Smooth muscle cell of the umbilical artery (primary cell): ENCODE measurements at places on chromosomes 16 and 17. TPM values are rescaled to one million over a fixed set of nuclear protein-coding genes. Genes with fewer than 3 reads are reported as not detected.

Gene TEKT3
- not detected in 2 replicates for total RNA-seq

Gene CNTNAP1
- 24.9 and 52.4 TPM in 2 replicates for total RNA-seq

Gene PEMT
- 19.9 and 36.2 TPM in 2 replicates for total RNA-seq

Gene SCGB1C2
- not detected in 2 replicates for total RNA-seq

Gene DRC3
- 0.37 and 0.59 TPM in 2 replicates for total RNA-seq

Gene XYLT1
- 83.9 and 109 TPM in 2 replicates for total RNA-seq

Gene PRDM7
- not detected in 2 replicates for total RNA-seq

Gene NOXO1
- under 0.01 and 0.28 TPM in 2 replicates for total RNA-seq

Gene ZNF263
- total RNA-seq = 44.5 and 45.7 TPM in 2 replicates

Gene PAQR4
- total RNA-seq = 0.89 and 4.6 TPM in 2 replicates

Gene ATP1B2
- not detected in 2 replicates for total RNA-seq

Gene SSTR5
- not detected in 2 replicates for total RNA-seq

Gene FBXO39
- 0.14 TPM in 1 of 2 replicates, not detected in the other for total RNA-seq

Gene DLX4
- total RNA-seq = not detected in 2 replicates

Gene PRCD
- total RNA-seq = 1.2 and 1.5 TPM in 2 replicates

Gene SEZ6
- not detected in 2 replicates for total RNA-seq

Gene HBA1
- total RNA-seq = not detected in 2 replicates

Gene NECAB2
- 0.37 TPM in 1 of 2 replicates, not detected in the other for total RNA-seq

Gene P2RX5
- 2.5 and 2.7 TPM in 2 replicates for total RNA-seq

Gene PPM1D
- 11.0 and 11.9 TPM in 2 replicates for total RNA-seq

Gene TNFRSF17
- total RNA-seq = not detected in 2 replicates

Gene NPW
- 0.30 and 0.65 TPM in 2 replicates for total RNA-seq

Gene OVCA2
- total RNA-seq = 22.7 and 33.9 TPM in 2 replicates

Gene CDK3
- 2.7 and 5.2 TPM in 2 replicates for total RNA-seq

Gene C16orf96
- not detected in 2 replicates for total RNA-seq

Gene TRPV3
- total RNA-seq = 0.65 and 1.2 TPM in 2 replicates

Gene SLC47A1
- 0.97 TPM in 1 of 2 replicates, not detected in the other for total RNA-seq

Gene NME4
- total RNA-seq = 63.2 and 80.6 TPM in 2 replicates

Gene PYDC1
- not detected in 2 replicates for total RNA-seq

Gene ZNF469
- total RNA-seq = 9.8 and 21.3 TPM in 2 replicates

Gene C16orf74
- 11.6 and 12.6 TPM in 2 replicates for total RNA-seq

Gene KRT34
- 0.89 and 6.6 TPM in 2 replicates for total RNA-seq

Gene SLC13A5
- not detected in 2 replicates for total RNA-seq

Gene FADS6
- not detected in 2 replicates for total RNA-seq

Gene TBC1D3I
- 0.18 TPM in 1 of 2 replicates, not detected in the other for total RNA-seq

Gene COX6A2
- not detected in 2 replicates for total RNA-seq

Gene CHD9NB
- 1.5 and 2.2 TPM in 2 replicates for total RNA-seq

Gene PPL
- under 0.01 and 0.05 TPM in 2 replicates for total RNA-seq

Gene SLC16A6
- 0.30 and 0.42 TPM in 2 replicates for total RNA-seq

Gene C1QL1
- 0.30 TPM in 1 of 2 replicates, not detected in the other for total RNA-seq

Gene CHST4
- total RNA-seq = not detected in 2 replicates

Gene IKZF3
- not detected in 2 replicates for total RNA-seq

Gene RNU2-1
- total RNA-seq = not detected in 2 replicates

Gene OTOA
- total RNA-seq = 0.09 TPM in 1 of 2 replicates, not detected in the other

Gene TBX6
- under 0.01 TPM in 1 of 2 replicates, not detected in the other for total RNA-seq

Gene SLC12A3
- total RNA-seq = 0.30 TPM in 1 of 2 replicates, not detected in the other

Gene HSD3B7
- 11.6 and 13.4 TPM in 2 replicates for total RNA-seq

Gene BIRC5
- 4.8 and 21.0 TPM in 2 replicates for total RNA-seq

Gene LITAFD
- total RNA-seq = not detected in 2 replicates
